ENCODE measurements at places on chromosomes 2 and 18. TPM values are rescaled to one million over a fixed set of nuclear protein-coding genes. Genes with fewer than 3 reads are reported as not detected.

FAM161A gene
- total RNA-seq, result 2.9 TPM

GLI2 gene
- 37.0 TPM for total RNA-seq

KIAA2012 gene
- not detected for total RNA-seq

NETO1 gene
- total RNA-seq, result not detected

RAX gene
- not detected for total RNA-seq

GKN2 gene
- not detected for total RNA-seq

ZNF385B gene
- total RNA-seq, result 0.25 TPM

TPO gene
- total RNA-seq, result not detected

IGFBP5 gene
- total RNA-seq, result 500 TPM

DNA sequence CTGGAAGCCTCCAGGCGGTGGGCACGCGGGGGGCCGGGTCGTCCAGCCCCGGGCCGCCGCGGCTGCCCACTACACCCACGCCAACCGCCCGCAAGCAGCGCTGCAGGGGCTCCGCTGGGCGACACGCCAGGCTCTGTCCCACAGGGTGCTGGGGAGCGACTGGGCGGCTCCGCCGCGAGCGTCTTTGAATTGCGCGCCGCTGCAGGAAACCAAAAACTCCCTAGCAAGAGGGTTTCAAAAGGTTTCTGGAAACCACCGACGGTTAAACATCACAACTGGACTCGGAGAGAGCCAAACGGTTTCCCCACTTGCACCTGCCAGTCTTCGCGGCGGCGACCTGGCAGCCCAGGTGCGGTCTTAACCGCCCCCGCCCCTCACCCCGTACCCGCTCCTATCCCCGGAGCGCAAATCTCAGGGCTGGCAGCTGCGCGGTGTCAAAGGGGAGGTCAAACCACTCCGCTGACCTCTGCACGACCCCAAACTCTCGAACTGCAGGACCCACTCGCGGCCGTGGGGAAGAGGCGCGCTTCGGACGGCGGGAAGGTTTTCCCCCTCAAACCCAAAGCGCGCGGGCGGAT is 1.0 kb downstream of the CXCR4 start:
- H3K4me1 ChIP-seq, result peaks cover 31% of the 10 kb centered on the region
- H3K27me3 ChIP-seq, result peaks cover 80% of the 10 kb centered on the region
- peak overlapping the region; percentile 75 for H3K4me3 ChIP-seq
- no peaks in the 10 kb centered on the region for H3K36me3 ChIP-seq
- no peak overlapping the region for H3K27ac ChIP-seq
- DNase-seq, result no peak

GRCh38 chr2:71786291-71787107 is 333.1 kb downstream of the DYSF start:
- no peaks in the 10 kb centered on the region for H3K36me3 ChIP-seq
- peaks cover 39% of the 10 kb centered on the region for H3K4me1 ChIP-seq
- no peak for DNase-seq
- no peaks in the 10 kb centered on the region for H3K27me3 ChIP-seq
- H3K27ac ChIP-seq, result no peak overlapping the region
- no peak overlapping the region for H3K4me3 ChIP-seq

DNA sequence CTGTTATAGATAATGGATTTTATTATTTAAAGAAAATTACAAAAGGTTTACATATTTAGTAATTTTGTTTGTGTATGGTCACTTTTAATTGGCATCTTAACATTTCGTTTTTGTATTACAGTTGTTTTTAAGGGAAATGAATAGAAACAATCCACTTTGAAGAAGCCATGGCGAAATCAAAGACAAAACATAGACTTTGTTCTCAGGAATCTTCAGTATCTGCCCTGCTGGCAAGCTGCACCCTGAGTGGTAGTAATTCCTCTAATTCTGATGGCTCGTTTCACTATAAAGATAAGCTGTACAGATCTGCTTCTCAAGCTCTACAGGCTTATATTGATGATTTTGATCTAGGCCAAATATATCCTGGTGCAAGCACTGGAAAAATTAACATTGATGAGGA is 2.7 kb downstream of the C18orf54 start:
- H3K4me1 ChIP-seq, result peaks cover 17% of the 10 kb centered on the region
- no peaks in the 10 kb centered on the region for H3K27me3 ChIP-seq
- DNase-seq, result no peak
- peaks cover 2% of the 10 kb centered on the region for H3K36me3 ChIP-seq
- H3K4me3 ChIP-seq, result no peak overlapping the region

DNA sequence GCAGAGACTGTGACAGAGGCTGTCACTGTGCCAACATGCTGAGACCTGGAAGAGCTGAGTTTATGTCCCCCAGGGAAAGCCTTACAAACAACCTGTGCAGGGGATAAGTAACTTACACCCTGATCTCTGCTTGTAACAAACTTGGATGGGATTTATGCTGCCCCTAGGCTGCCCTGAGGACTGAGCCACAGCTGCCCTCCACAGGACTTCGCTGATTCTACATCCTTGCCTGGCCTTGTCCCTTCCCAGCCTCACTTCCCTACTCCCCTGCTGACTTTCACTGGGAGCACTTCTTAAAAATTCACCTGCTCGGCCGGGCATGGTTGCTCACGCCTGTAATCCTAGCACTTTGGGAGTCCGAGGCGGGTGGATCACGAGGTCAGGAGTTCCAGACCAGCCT is 45.9 kb upstream of the ASAP2 start:
- H3K4me3 ChIP-seq, result no peak overlapping the region
- H3K27me3 ChIP-seq, result no peaks in the 10 kb centered on the region
- no peaks in the 10 kb centered on the region for H3K36me3 ChIP-seq
- no peak for DNase-seq
- peaks cover 25% of the 10 kb centered on the region for H3K4me1 ChIP-seq

- no peaks in the 10 kb centered on the region for H3K27me3 ChIP-seq
- H3K4me3 ChIP-seq, result no peak overlapping the region
- H3K4me1 ChIP-seq, result peaks cover 6% of the 10 kb centered on the region
- no peak overlapping the region for H3K27ac ChIP-seq
- H3K36me3 ChIP-seq, result no peaks in the 10 kb centered on the region
- DNase-seq, result no peak
Observed at GRCh38 chr2:239238381-239238780, 162.4 kb downstream of the HDAC4 start.

DNA sequence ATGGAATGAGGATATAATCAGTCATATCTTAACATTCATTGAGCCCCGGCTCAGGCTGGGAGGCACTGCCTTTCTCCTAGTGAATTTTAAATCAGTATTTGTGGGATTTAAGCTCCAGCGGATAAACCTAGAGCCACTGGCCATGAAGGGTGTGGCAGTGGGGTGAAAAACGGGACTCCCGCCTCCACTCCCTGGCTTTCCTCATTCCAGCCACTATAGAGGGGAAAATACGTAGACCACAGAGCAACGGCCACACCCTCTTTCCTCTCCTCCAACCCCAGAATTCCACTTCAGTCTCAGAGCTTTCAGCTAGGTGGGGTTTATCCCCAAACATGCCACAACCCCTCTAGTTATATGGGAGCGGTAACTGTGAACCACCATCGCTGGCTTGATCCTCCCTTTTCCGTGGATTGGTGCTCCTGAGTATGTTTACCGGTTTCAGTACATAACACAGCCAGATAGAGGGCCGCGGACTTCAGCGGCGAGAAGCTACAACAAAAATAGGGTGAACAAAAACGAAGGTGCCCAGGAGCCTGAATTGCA is 70.6 kb upstream of the ITGB6 start:
- H3K27ac ChIP-seq, result peak overlapping the region; percentile 97
- H3K36me3 ChIP-seq, result peaks cover 44% of the 10 kb centered on the region
- H3K4me3 ChIP-seq, result peak overlapping the region; percentile 44
- peaks cover 96% of the 10 kb centered on the region for H3K4me1 ChIP-seq
- DNase-seq, result no peak

- no peak overlapping the region for H3K27ac ChIP-seq
- no peak overlapping the region for H3K4me3 ChIP-seq
- H3K27me3 ChIP-seq, result peaks cover 2% of the 10 kb centered on the region
Observed at GRCh38 chr2:31324016-31324633, 90.2 kb downstream of the EHD3 start.

- H3K27me3 ChIP-seq, result no peaks in the 10 kb centered on the region
- no peak for DNase-seq
- H3K4me3 ChIP-seq, result no peak overlapping the region
- H3K36me3 ChIP-seq, result peaks cover 12% of the 10 kb centered on the region
- no peaks in the 10 kb centered on the region for H3K4me1 ChIP-seq
Observed at GRCh38 chr2:120305937-120306490, 39.9 kb upstream of the INHBB start.

- no peak for DNase-seq
- H3K4me3 ChIP-seq, result no peak overlapping the region
- no peaks in the 10 kb centered on the region for H3K4me1 ChIP-seq
Observed at GRCh38 chr2:141260911-141261310, 869.9 kb downstream of the LRP1B start.

DNA sequence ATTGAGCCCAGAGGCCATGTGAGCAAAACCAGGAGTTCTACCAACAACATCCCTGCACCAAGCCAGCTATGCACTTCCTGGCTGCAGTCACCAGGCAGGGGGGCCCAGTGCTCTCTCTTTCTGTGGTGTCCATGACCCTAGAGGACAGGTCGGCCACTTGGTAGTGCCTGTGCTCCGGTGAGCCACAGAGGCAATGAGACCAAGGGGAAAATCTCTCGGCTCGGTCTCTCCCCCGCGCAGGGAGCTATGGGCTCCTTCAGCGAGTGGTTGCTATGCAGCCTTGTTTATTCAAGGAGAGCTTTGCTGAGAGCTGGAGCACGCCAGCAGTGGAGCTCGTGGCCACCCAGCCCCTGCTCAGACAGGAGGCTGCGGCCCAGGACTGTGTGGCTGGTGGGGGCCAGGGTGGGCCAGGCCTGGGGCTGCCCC is at the start of gene TOGARAM2:
TSS of gene TOGARAM2 (plus strand) at position 283 of the 426 bp plus-strand sequence. CDS start 13,537 bp downstream, outside the sequence.
- H3K36me3 ChIP-seq, result no peaks in the 10 kb centered on the region
- no peak for DNase-seq
- peaks cover 7% of the 10 kb centered on the region for H3K27me3 ChIP-seq
- peaks cover 24% of the 10 kb centered on the region for H3K4me1 ChIP-seq
- peak within 1 kb of the TSS; percentile 75 for H3K27ac ChIP-seq
- H3K4me3 ChIP-seq, result no peak within 1 kb of the TSS

DNA sequence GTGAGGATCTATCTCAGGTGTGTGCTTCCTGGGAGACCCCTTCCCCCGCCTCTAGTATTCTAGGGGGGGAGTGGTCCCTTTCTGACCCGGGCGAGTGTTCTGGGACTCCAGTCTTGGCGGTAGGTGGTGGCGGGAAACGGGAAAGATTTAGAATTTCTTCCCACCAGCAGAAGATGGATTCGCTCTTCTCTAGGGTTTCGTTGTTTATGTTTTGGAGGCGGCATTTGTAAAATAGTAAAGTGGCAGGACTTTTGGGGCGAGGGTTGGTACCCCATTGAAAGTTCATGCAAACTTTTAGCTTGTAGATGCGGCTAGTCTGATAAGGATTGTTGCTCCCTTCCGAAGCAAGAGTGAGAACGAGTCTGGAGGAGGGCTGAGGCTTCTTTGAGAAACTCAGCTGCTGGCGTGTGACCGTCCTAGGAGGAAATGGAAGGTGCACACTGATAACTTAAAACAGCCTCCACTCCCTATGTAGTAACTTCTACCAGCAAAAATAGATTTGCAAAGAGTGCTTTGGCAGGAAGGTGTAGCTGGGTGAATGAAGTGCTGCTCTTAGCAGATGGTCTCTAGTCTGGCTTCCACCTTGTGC is 412 bp downstream of the GPD2 start:
- H3K4me1 ChIP-seq, result peaks cover 51% of the 10 kb centered on the region
- no peak for DNase-seq
- H3K27me3 ChIP-seq, result no peaks in the 10 kb centered on the region
- peak overlapping the region; percentile 95 for H3K27ac ChIP-seq
- H3K4me3 ChIP-seq, result peak overlapping the region; percentile 90

DNA sequence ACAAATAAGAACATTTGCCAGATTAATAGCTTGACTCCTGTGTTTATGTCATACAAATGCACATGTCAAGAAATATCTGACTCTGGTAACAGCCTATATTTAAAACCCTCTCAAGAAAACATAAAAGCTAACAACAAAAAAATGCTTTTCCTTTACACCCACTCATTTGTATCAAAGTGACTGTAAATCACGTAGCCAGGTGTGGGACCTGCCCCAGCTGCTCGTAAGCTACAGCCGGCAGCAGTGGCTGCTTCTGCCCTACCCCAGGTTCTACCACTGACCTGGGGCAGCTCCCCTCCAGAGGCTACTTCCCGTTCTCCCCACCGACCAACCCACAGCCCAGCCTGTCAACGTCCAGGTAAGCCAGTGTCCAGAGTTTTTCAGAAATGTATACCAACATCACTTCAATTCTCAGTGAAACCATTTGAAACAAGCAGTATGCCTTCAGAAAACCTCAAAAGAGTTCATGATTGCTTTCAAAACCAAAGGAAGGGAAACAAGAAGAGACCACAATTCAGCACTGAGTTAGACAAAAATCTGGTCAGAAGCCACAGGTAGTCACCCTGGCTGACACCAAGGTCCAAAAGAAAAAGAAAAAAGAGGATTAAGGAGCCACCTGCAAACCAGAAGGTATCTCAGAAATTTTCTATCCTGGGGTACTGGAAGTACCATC is 40.4 kb downstream of the KIDINS220 start:
- no peak overlapping the region for H3K27ac ChIP-seq
- no peaks in the 10 kb centered on the region for H3K27me3 ChIP-seq
- DNase-seq, result no peak

- peaks cover 40% of the 10 kb centered on the region for H3K4me1 ChIP-seq
- peaks cover 17% of the 10 kb centered on the region for H3K36me3 ChIP-seq
Observed at GRCh38 chr2:27582129-27582694, 630 bp upstream of the ZNF512 start.

GRCh38 chr18:57431467-57432080 is 3.6 kb upstream of the ONECUT2 start:
- H3K4me1 ChIP-seq, result peaks cover 29% of the 10 kb centered on the region
- H3K36me3 ChIP-seq, result peaks cover 3% of the 10 kb centered on the region
- no peak overlapping the region for H3K27ac ChIP-seq
- peaks cover 70% of the 10 kb centered on the region for H3K27me3 ChIP-seq
- H3K4me3 ChIP-seq, result no peak overlapping the region
- DNase-seq, result no peak

- no peak for DNase-seq
- no peaks in the 10 kb centered on the region for H3K27me3 ChIP-seq
- no peak overlapping the region for H3K4me3 ChIP-seq
- H3K27ac ChIP-seq, result no peak overlapping the region
- peaks cover 3% of the 10 kb centered on the region for H3K4me1 ChIP-seq
Observed at GRCh38 chr2:128227862-128228261, 90.8 kb downstream of the HS6ST1 start.

DNA sequence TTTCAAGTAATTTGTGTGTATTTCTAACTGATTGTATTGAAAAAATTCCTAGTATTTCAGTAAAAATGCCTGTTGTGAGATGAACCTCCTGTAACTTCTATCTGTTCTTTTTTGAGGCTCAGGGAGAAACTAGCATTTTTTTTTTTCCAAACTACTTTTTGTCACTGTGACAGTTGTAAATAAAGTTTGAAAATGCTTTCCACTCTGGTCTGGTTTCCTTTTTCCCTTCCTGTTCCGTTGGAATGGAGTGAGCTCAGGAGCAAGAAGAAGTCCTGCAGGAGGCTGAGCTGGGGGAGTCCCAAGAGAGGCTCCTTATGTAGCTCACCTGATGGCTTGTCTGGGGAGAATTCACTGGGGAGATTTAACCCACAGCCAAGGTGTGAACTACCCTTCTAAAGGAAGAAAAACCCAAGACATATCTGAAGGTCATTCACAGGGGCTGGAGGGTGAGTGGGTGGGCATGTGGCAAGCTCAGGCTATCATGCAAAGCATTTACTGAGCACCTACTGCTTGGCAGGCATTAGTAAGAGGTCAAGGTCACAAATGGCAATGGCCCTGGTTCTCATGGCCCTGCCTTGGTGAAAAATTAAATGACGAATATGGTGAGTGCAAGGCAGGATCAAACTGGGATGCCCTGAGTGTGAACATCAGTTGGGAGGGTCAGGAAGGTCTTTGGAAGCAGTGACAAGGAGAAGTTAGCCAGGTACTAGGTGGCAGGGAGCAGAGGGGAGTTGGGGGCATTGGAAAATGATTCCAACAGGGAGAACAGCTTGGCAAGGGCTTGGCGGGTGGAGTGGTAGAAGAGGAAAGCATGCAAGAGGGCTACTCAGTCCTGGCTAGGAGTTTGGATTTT is 28.7 kb downstream of the LBH start:
- H3K4me1 ChIP-seq, result peaks cover under 1% of the 10 kb centered on the region
- H3K4me3 ChIP-seq, result no peak overlapping the region
- no peak for DNase-seq
- no peak overlapping the region for H3K27ac ChIP-seq
